ENCODE measurements at places on chromosomes 7 and 10. TPM values are rescaled to one million over a fixed set of nuclear protein-coding genes. Genes with fewer than 3 reads are reported as not detected.

Gene AKR1D1
- not detected for total RNA-seq

Gene SKIDA1
- total RNA-seq, result 2.7 TPM

Gene NSUN6
- total RNA-seq, result 7.1 TPM

Gene MNX1
- total RNA-seq, result not detected

Gene IGF2BP3
- total RNA-seq, result 38.2 TPM

Gene GIMAP7
- not detected for total RNA-seq

Gene MYL10
- not detected for total RNA-seq

Gene PRSS37
- not detected for total RNA-seq

Gene AKR1C4
- not detected for total RNA-seq

Gene PSD
- total RNA-seq, result 0.67 TPM

Gene GPR85
- 5.2 TPM for total RNA-seq

Gene OR13A1
- not detected for total RNA-seq

Gene ARHGAP22
- total RNA-seq, result 28.9 TPM

Gene GPNMB
- total RNA-seq, result 13.8 TPM

Gene CTAGE4
- total RNA-seq, result 0.59 TPM

Gene LLCFC1
- not detected for total RNA-seq

Gene SPAG6
- total RNA-seq, result not detected

Gene RELN
- total RNA-seq, result 1.3 TPM

Gene ACSM6
- not detected for total RNA-seq

Gene SCART1
- 0.34 TPM for total RNA-seq

Gene INHBA
- 4.9 TPM for total RNA-seq

Gene CNTNAP2
- total RNA-seq, result under 0.01 TPM
